Naive thymus-derived CD4-positive, alpha-beta T cell (primary cell): ENCODE measurements at places on chromosomes 16 and 17. TPM values are rescaled to one million over a fixed set of nuclear protein-coding genes. Genes with fewer than 3 reads are reported as not detected.

The ST6GALNAC2 gene
- 0.48 TPM in 1 of 2 replicates, not detected in the other for total RNA-seq

- DNase-seq: no peak
Observed at GRCh38 chr17:71472809-71473789, 647.7 kb upstream of the SOX9 start.

DNA sequence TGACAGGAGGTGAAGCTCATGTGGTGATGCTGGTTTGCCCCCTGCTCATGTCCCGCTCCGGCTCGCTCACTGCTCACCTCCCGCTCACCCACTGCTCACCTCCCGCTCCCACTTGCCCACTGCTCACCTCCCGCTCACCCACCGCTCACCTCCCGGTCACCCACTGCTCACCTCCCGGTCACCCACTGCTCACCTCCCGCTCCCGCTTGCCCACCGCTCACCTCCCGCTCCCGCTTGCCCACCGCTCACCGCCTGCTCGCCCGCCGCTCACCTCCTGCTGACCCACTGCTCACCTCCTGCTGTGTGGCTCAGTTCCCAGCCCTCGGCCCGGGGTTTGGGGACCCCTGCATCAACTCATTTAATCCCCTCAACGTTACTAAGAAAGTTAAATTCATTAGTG lies 39.1 kb upstream of the SHISA9 start:
- no peak for DNase-seq

The SPNS3 gene
- 6.2 and 6.6 TPM in 2 replicates for total RNA-seq

The ST6GALNAC1 gene
- 1.7 and 2.6 TPM in 2 replicates for total RNA-seq

DNA sequence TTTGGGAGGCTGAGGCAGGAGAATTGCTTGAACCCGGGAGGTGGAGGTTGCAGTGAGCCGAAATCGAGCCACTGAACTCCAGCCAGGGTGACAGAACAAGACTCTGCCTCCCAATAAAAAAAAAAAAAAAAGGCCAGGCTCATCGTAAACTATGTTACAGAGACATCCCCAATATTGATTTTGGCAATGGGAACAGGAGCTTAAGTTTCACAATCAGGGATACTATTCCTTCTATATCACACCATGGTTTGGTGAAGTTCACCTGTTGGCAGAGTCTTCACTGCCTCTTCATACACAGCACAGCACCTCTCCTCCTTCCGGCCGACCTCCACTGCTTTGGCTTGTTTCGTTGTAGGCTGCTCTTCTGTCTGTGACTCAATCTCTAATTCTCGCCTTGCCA lies 21.2 kb downstream of the UTP6 start:
- no peak for DNase-seq

DNA sequence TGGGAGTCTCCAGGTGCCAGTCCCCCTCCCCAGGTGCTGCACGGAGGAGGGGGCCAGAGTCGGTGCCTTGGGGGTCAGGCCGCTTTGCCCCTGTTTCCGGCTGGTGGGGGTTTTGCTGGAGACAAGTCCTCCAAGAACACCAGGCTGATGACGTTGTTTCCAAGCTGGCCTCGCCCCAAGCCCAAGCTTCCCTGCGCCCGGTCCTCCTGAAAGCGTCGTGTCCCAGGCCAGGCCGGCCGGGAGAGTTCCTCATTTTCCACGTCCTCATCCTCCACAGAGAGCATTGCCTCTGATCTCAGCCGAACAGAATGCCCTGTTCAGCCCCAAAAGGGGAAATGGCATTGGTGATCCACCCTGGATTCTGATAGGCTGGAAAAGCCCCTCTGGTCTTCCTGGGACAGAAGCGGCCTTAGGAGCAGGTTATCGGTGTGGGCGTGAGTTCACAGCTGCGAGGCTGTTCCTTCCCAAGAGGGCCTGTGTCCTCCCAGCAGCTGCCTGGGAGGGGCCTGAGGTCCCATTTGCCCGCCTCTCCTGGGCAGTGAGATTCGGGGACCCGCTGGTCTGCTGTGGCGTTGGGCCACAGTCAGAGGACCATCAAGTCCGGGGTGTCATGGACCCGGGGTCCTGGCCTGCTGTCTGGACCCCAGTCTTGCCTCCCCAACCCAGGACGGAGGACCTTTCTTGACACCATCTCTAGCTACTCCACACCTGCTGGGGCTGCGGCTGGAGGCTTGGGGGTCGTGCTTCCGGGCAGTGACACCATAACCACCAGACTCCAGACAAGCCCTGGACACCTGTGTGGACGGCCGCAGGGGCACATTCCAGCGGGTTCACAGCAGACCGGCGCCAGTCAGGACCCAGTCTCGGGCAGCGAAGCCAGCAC lies 7.1 kb downstream of the SOX8 start:
- no peak for DNase-seq

The ZNF646 gene
- total RNA-seq: 30.4 and 31.4 TPM in 2 replicates

- DNase-seq: no peak
Observed at GRCh38 chr17:83103200-83103942, 24.0 kb downstream of the METRNL start.

DNA sequence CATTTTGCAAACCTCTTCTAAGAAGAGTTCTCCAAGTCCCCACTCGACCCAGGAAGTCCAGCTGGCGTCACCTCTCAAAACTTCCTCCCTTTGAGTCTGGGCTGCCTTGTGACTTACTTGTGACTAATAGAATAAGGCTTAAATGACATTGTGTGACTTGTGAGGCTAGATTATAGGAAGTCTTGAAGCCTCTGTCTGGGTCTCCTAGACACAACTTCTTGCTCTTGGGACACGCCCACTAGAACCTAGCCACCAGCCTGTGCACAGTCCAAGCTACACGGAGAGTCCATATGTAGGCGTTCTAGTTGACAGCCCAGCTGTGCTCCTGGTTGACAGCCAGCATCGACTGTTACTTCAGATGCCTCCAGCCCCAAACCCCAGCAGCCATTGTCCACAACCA lies 66.7 kb upstream of the TANC2 start:
- DNase-seq: no peak

DNA sequence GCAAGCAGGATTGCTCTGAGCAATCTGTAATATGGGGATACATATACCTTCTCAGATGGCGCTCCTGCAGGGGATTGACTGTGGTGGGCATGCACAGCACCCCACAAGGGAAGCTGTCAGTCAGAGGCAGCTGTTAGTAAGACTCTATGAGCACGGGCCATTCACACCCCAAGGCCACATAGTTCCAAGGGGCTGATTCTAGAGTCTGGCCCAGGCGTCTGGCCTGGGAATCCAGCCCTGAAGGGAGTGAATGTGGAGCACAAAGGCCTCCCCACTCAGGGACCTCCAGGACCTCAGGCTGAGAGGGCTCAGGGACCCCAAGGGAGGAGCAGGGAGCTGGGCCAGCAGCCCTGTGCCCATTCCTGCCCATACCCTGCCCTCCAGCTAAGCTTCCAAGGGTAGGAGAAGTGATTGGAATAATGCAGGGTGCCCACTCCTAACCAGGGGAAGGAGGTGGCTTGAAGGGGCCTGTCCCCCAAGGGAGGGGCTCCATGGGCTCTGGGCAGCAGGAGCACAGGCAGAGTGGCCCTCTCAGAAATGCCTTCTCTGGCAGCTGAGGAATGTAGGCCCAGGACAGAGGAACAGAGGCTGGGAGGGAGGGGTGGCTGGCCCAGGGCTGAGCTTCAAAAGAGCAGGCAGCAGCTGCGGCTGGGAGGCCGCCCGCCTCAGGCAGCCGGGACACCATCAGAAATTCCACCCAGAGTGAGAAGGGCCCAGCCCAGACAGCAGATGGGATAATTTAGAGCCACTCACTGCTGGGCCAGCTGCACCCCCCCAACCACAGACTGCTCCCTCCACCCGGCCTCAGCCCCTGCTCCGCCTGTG lies 48.9 kb upstream of the MRPS23 start:
- no peak for DNase-seq

The PPM1D gene
- 17.7 TPM for total RNA-seq

The OMG gene
- 0.95 TPM for total RNA-seq

- no peak for DNase-seq
Observed at GRCh38 chr17:18964550-18964949, 12.6 kb downstream of the SLC5A10 start.

- DNase-seq: no peak
Observed at GRCh38 chr17:32283745-32284201, 18.1 kb downstream of the RHBDL3 start.

GRCh38 chr16:86683441-86684194 lies 105.3 kb downstream of the FOXL1 start:
- DNase-seq: no peak

The TP53 gene
- 59.1 TPM for total RNA-seq

DNA sequence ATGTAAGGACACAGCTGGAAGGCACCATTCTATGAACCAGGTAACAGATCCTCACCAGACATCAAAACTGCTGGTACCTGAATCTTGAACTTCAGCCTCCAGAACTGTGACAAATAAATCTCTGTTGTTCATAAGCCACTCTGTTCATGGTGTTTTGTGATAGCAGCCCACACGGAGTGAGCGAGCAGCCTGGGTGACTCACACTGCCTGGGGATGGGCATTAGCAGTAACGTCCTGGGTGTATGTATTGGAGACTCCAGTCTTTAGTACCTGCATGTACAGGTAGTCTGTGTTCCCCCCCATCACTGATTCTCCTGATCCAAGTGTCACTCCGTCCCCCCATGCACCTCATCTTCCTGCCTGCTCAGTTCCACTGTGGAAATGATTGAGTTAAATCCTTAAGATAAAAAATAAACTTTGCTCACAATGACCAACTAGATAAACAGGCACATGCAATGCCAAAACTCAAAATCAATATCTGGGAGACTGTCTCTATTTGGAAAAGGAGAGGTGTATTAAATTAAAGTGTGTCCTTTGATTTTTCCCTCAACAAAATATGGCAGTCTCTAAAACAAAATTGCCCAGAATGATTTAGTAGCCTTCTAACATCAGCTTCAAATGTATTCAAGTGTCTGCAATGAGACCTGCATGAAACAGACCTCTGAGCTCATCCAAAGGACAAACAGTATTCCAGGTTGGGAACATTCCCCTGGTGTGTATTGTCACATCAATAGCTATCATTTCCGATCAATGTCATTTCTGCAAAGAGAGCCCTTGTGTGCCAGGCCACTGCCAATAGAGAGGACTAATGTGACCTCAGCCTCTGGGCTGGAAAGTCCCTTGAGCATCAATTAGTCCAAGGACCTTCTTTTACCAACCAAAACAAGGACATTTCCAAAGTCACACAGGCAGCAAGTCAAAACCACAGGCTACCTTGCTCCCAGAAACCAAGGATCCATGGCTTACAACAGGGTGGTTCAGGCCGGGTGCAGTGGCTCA lies 12.2 kb upstream of the VAT1L start:
- no peak for DNase-seq

GRCh38 chr16:74713876-74714275 lies 13.2 kb upstream of the MLKL start:
- DNase-seq: no peak
